GM23248 (cell line): ENCODE measurements at places on chromosomes 4 and X.
A peak's percentile ranks its signal among the peaks of the same experiment; 100 is the strongest.

DNA sequence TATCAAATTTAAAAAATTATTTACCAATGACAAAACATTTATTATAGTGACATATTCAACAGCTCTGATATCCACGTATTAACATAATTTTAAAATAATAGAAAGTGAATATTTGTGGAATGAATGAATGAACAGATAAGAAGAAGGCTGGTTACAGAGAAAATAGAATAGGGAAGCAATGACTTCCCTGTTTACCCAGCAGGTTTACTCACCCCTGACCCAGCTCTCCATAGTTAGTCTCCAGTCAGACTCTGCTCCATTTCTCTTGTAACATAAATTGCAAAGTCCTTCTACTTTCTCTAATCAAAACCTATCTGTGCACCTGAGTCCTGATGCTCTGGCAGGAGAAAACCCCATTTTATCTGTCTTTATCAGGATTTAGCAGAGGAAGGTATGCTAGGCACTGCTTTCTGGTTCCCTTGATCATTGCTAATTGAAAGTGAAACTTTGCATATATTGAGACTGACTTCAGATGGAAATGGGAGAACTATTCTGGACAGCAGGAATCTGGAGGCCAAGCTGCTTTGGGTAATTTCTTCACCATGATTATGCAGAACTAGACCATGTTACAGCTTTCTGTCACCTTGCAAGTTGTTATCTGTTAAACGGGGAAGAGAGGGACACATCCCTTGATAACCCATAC, 363.0 kb downstream of the FAT4 start:
- DNase-seq, result no peak

GRCh38 chrX:24838629-24839028, 144.9 kb downstream of the POLA1 start:
- peak; percentile 27 for DNase-seq

- DNase-seq, result no peak
Observed at GRCh38 chr4:85420831-85421230, 54.1 kb upstream of the ARHGAP24 start.

DNA sequence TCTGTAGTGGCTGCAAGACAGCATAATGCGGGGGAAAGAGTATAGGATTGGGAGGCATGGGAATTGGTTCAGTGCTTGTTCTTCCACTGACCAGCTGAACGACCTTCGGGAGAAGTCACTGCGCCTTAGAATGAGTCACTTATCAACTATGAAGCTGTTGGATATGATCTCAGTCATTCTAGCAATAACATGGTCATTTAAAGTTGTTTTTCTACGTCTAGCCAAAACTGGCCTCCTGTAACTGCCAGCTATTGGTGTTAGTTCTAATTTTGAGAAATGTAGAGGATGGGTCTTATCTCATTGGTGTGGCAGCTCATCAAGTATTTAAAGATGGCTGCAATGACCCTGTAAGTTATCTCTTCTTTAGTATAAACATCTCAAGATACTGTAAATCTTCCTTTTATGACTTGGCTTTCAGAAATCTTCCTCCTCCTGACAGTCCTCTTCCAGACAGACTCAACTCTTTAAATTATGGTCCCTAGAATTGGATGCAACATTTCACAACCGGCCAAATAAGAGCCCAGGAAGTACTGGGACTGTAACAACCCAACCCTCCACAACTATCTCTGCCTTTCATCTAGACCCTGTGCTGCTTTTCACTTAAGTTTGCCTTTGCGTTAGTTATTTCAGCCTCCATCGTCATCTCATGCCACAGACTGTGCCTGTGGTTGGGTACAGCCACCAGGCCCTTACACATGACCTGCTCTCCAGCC, 243.3 kb downstream of the CBR4 start:
- DNase-seq, result peak; percentile 64

- peak; percentile 10 for DNase-seq
Observed at GRCh38 chr4:152479428-152480026, 56.4 kb downstream of the FBXW7 start.

DNA sequence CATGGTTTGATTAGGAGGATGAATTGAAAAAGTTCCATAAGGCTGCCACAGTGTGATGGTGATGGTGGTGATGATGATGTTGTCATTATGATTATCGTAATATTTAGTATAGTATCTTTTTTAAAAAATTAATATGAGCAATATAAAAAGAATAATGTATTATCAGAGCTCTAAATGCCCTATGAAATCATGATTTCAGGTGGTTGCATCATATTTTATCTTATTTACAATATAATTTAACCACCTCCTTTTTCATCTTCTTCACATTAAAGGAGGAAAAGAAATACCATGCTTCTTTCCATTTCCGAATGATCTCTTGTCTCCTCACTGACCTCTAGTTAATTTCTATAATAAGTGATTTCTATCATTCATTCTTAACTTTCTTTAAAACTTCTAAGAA, 225.9 kb downstream of the RAPGEF2 start:
- DNase-seq, result no peak

- no peak for DNase-seq
Observed at GRCh38 chr4:112119353-112119783, 25.9 kb upstream of the FAM241A start.

DNA sequence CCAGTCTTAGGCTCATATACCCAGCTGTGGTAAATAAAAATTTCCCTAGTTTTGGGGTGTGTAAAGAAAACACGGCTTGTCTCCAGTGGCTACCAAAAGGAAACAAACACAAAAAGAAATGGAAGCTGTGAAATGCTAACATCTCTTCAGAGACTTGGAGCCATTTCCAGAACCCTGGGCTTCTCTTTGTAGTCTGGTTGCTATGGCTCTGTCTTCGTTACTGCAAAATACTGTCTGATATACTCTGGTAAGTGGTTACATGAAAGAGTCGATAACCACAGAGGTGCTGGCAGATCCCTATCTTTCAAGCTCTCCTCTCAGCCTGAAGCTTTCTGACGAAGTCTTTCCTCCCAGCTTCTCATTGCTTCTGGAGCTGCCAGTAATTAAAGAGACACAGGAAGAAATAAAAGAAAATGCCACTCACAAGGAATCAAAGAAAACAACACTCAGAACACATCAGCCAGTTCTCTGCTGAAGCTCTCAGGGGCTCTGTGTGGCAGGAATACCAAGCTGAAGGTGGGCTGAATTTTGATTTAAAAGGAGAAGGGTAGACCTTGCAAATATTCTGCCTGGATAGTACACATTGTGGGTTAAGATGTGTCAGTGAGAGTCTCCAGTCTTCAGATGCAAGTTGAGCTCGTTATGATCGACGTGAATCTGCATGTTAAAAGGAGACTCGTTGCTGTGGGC, 107.6 kb upstream of the FAM9C start:
- peak; percentile 69 for DNase-seq

DNA sequence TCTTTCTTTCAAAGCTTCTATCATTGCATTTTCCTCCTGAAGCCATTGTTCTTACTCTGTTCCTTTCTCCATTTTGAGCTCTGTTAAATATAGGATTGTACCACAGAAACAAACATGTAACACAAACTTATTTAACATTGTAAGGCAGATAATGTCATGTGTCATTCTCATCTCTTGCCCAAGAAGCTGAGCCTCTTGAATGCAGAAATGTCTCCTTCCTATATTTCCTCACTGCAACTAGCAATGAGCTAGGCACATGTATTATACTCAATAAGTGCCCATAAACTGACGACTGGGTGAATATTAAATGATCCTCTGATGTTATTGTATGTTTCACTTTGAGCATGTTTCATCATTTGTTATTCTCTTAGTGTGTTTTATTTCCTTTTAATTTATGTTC, 56.7 kb upstream of the SLC7A11 start:
- no peak for DNase-seq

GRCh38 chr4:3266076-3266475, 17.1 kb downstream of the MSANTD1 start:
- no peak for DNase-seq
